Activated gamma-delta T cell treated with Interleukin-2 at 50 U/mL for 16 hours (primary cell): ENCODE measurements at places on chromosomes 3 and 15.

DNA sequence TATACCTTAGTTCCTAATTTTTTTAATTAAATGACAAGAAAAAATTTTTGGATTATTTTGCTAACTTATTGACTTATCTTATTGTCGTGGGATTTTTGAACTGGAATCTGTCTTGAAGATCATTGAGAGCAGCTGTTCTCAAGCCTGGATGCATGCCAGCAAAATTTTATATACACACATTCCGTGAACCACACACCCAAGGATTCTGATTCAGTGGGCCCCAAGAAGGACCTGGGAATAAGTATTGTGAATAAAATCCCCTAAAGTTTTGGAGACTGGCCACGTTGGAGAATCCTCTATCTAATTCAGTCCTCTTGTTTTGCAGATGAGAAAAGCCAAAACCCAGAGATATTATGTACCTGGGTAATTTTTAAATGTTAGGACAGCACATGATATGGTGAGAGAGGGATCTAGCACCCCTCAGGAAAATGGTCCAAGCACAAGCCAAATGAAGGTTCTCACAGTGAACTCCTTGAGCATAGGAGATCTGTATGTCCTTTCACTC is 55.2 kb downstream of the UNC13C start:
- no peak for DNase-seq

- DNase-seq = no peak
Observed at GRCh38 chr15:78244101-78244500, 9.7 kb upstream of the ACSBG1 start.

GRCh38 chr3:59426821-59427565 is 377.2 kb upstream of the CFAP20DC start:
- DNase-seq = no peak

- DNase-seq = no peak
Observed at GRCh38 chr15:87207990-87208580, 1048.5 kb downstream of the NTRK3 start.

- peak; percentile 30 for DNase-seq
Observed at GRCh38 chr15:52261498-52262242, 33.9 kb downstream of the MYO5C start.

- no peak for DNase-seq
Observed at GRCh38 chr3:53169045-53169831, 8.2 kb downstream of the PRKCD start.

- no peak for DNase-seq
Observed at GRCh38 chr15:35305946-35306345, 220.9 kb upstream of the NANOGP8 start.

DNA sequence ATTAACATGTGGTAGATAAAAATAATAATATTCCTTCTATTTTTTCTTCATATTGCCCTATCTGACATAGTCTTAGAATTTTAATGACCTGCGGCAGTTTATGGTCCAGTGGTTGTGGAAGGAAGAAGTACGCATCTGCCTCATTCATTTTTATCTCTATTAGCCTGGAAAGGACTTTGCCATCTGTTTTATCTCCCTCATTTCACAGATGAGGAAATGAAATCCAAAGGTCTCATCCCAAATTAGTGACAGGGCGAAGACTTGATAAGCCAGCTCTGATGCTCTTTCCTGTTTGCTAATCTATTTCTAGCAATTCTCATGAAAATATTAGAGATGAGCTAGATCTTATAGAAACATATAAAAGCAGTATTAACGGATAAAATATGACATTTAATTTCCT is 113.3 kb downstream of the KLHL25 start:
- DNase-seq = no peak

GRCh38 chr3:128262457-128262856 is 109.2 kb downstream of the EEFSEC start:
- DNase-seq = no peak

- no peak for DNase-seq
Observed at GRCh38 chr3:41632700-41633099, 329.2 kb downstream of the ULK4 start.

- no peak for DNase-seq
Observed at GRCh38 chr3:194880940-194881925, 195.6 kb downstream of the FAM43A start.

DNA sequence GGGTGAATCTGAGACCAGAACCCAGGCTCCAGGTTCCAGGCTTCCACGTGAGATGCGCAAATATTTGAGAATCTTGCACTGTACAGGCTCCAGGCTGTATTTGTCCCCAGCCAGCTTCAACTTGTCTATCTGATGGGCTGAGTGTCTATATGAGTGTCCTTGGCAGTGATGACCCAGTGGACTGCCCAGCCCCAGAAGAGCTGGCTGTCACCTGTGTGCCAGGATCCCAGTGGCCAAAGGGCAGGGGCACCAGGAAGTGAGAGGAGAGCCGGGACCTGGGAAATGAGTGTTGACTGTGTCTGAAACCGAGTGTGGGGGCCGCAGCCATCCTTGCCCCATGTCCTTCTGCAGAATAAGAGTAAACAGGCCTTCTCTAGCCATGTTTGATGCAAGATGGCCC is 10.4 kb downstream of the FAH start:
- no peak for DNase-seq

DNA sequence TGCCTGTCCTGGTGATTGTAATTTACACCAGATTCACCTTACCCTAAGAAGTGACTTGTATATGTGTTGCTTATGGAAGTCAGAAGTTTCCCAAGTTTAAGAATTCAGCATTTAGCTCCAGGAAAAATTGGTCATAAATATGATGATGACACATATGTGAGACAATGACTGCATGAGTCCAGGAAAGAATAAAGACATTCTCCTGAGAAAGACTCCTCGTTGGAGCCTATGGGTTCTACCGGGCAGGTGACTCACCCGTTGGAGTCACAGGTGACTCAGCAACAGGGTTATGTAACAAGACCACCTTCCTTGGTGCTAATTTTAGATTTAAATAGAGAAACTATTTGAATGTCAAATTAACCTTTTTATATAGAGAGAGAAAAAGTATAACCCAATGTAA is 662.4 kb downstream of the FHIT start:
- DNase-seq = no peak

GRCh38 chr15:78179286-78179840 is 30.2 kb downstream of the IDH3A start:
- DNase-seq = no peak

DNA sequence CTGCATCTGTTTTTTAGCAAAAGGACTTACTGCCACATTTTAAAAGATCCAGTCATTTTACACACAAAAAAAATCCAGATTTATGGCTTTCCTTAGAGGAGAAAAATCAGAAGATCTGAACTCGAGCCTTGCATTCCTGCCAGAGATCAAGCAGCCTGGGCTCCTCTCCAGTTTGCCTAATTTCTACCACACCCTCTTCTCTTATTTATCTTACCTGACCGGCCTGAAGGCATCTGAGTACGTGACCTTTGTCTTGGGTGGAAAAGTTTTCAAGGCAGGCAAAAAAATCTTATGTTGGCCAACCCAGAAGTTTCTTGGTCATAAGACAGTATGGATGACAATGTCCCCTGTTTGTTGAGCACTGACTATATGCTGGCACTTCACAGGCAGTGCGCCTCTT is 60.3 kb downstream of the CHRD start:
- DNase-seq = no peak

DNA sequence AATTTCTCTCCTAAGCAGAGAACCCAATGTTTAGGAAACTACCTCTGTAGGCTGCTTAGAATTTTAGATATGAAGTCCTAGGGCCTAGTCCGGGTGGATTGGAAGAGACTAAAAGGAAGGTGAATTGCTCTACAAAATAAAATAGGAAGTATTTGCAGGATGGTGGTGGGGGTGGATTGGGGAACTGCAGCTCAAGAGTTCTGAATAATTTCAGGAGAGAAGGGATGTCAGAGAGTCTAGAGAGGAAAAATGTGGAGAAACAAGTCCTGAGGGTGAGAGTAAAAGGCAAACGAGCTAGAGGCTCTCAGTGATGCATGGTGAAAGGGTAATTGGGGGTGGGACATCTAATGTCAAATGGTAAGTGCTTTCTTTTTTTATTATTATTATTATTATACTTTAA is 10.2 kb upstream of the CP start:
- no peak for DNase-seq

- DNase-seq = no peak
Observed at GRCh38 chr3:156445117-156446090, 109.5 kb downstream of the SSR3 start.

- DNase-seq = no peak
Observed at GRCh38 chr15:100183921-100184495, 157.8 kb downstream of the ADAMTS17 start.

- no peak for DNase-seq
Observed at GRCh38 chr3:160381470-160381869, 17.6 kb downstream of the IFT80 start.

- DNase-seq = no peak
Observed at GRCh38 chr3:13507247-13507569, 27.1 kb downstream of the HDAC11 start.

DNA sequence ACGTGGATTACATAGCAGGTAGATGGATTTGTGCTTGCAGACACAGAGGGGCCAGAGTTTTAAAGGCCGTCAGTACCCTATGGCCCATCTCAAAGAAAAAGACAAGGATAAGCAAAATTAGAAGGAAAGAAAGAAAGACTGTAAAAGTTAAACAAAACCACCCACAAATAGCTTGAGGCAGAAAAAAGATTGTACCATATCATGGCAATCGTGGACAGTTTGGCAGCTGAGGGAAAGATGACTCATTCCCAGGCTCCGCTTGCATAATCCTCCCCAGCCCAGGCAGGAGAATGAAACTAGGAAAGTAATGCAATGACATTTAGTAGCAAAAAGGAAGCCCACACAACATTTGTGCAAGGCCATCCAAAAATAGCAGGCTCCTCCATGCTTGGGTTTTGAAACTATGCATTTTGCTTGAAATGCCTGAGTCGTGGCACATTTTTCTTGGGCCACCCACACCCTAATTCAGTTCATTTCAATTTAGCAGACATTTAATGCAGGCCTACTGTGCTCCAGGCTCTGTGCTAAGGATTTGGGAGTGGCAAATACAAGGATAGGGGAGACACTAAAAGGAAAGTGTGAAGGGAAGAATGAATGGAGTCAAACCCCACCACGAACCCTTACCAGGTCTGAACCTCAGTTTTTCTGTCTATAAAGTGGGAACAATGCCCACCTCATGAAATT is 40.9 kb upstream of the SMAD3 start:
- DNase-seq = no peak

DNA sequence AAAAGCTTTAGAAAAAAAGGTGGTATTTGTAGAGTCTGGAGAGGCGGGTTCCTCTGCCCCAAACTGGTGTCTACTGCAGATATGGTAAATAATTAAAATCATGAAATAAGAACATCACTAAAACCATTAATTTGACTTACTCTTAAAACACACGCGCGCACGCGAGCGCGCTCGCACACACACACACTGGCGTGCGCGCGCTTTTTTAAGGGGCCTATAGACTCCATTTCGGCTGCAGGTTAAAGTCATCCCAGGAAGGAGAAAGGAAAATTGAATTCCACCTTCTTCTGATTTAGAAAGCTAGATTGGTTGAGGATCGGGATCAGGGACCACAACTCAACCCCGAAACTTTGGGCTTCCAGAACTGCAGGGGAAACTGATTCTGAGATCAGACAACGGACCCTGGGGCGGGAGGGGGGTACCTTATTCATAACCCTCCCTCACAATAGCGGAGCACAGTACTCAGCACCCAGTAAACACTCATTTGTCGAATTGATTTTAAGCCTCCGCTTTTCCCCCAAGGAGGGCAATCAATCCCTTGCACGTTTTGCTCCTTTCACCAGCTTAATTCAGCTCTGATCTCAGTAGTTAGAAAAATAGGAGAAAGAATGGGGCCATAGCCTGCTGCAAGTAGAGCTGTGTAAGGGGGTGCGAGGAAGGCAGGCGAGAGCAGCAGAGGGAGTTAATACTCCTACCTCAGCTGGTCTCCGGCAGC is 509 bp upstream of the LRRC3B start:
- no peak for DNase-seq

DNA sequence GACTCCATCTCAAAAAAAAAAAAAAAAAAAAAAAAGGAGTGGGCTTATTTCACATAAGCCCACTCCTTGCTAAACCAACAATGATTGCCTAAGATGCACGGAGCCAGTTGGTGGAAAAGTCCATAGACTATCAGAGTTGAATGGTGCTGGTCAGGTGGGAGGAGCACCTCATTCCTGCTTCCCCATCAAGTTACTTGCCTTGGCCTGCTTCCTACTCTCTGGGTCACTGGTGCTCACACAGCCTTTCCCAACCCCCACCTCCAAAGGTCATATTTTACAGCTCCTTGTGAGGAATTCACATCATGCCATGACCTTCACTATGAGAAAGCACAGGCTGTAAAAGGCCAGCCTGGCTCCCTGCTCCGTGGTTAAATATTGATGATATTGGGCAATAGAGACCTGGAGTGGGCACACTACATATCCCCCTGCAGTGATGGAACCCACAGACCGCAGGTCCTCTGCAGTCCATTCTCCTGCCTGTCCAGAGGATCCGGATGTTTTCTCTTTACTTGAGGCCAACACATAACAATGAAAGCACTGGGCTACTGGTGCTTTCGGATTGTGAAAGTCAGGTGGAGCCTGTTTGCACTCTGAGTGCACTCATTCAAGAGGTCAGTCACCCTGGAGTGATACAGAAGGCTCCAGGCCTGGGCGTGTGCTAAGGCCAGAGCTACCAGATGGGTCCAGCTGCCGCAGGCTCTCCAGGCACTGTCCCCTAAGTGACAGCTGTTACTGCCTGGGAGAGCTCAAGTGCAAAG is at the start of gene SLC51B:
SLC51B (plus strand) TSS at position 664 of the 758 bp plus-strand sequence. CDS start 4,618 bp downstream, outside the sequence.
- no peak for DNase-seq

- no peak for DNase-seq
Observed at GRCh38 chr15:71344316-71344715, 229.0 kb downstream of the THSD4 start.

GRCh38 chr15:75673426-75674235 is 25.9 kb downstream of the SNX33 start:
- DNase-seq = no peak

- DNase-seq = no peak
Observed at GRCh38 chr3:89363171-89363570, 255.8 kb downstream of the EPHA3 start.

- peak; percentile 27 for DNase-seq
Observed at GRCh38 chr3:7876741-7877297, 624.8 kb upstream of the LMCD1 start.

- DNase-seq = no peak
Observed at GRCh38 chr3:63370094-63370493, 92.0 kb downstream of the SYNPR start.

GRCh38 chr15:88448991-88449461 is 18.2 kb downstream of the MRPL46 start:
- no peak for DNase-seq

DNA sequence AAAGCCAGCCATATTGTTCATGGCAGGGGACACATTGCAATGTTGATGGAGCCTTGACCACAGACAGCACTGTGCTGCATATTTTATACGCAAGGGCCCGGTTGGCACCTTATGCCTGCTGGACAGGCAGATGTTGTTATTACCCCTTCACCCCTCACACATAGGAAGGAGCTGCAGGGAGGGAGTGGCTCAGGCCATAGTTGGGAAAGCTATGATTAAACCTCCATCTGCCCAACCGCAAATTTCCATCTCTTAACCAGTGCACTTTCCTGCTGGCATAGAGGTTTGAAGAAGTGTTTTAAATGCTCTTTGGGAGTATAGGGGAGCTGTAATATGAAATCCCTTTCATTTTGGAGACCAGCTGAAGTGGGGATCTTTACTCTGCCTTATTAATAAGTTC is 224.7 kb downstream of the CACNA2D3 start:
- DNase-seq = no peak

- DNase-seq = no peak
Observed at GRCh38 chr3:18127174-18127858, 297.8 kb downstream of the SATB1 start.

GRCh38 chr3:53703630-53704362 is 142.4 kb downstream of the CHDH start:
- no peak for DNase-seq

GRCh38 chr15:76084256-76084655 is 24.5 kb downstream of the TMEM266 start:
- no peak for DNase-seq
